Fibroblast of skin of back (primary cell): ENCODE measurements at places on chromosomes 6 and 20.

GRCh38 chr6:31462964-31463870, 34.7 kb upstream of the MICB start:
- peak; percentile 57 for DNase-seq

DNA sequence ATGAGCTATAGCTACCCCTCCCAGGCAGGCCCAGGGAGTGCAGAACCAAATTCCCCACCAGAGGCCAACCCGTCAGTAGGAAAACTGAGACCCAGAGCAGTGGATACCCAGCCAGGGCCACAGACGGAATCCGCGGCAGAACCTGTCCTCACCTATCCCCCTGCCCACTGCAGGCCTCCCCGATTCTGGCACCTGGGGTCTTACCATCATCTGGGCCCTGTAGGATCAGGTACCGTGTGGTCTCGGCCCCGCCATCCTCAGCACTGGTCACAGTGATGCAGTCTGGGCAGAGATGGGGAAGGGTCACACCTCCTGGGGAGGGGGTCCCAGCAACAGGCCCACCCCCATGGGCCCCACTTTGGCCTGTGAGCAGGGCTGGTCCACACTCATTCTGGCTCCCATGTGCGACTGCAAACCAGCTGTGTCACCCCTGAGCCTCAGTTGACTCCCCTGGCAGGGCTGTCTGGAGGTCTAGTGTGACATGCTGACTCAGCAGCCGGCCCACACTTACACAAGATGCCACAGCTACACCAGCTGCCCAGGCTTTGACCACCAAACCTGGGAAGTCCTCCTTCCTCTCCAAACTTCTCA, 3.8 kb downstream of the ZNF335 start:
- DNase-seq, result no peak

DNA sequence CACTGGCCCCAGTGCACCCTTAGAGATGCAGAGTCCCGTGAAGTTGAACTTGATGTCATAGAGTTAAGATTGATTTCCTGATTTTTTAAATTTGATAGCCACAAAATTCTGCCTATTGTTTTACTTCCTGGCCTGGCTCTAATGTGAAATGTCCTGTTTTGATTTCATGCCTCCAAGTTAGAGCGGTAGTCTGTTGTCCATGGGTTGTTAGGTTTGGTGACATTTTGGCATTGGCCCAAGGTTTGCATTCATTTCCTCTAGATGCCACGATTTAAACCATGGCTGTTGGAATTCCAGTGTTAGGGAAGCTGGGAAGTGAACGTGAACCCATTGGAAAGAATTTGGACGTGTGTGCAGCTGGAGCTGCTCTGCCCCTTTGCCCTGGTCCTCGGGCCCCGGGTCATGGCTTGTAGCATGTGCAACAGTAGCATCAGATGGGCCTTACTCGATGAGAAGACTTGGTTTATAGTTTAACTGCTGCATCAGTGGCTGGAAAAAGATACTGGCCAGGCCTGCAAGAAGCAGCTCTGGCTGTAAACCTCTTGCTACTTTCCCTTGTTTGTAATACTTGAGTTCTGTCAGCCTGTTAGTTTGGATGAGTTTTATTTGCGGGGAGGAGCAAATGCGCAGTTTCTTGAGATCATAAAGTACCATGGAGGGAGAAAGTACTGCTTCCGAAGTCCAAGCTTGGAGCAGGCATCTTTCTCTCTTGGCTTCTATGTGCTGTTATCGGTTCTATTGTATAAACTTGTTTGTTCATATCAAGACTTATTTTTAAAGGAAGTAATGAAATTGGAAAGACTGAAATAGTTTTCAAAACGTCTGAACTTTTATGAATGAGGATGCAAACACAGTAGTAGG, 121.4 kb upstream of the CLDN20 start:
- peak; percentile 46 for DNase-seq

- no peak for DNase-seq
These were observed 199.9 kb downstream of the CDH4 start for GRCh38 chr20:61451953-61452352.

- no peak for DNase-seq
These were observed 46.0 kb downstream of the PTK7 start for GRCh38 chr6:43122146-43122545.

DNA sequence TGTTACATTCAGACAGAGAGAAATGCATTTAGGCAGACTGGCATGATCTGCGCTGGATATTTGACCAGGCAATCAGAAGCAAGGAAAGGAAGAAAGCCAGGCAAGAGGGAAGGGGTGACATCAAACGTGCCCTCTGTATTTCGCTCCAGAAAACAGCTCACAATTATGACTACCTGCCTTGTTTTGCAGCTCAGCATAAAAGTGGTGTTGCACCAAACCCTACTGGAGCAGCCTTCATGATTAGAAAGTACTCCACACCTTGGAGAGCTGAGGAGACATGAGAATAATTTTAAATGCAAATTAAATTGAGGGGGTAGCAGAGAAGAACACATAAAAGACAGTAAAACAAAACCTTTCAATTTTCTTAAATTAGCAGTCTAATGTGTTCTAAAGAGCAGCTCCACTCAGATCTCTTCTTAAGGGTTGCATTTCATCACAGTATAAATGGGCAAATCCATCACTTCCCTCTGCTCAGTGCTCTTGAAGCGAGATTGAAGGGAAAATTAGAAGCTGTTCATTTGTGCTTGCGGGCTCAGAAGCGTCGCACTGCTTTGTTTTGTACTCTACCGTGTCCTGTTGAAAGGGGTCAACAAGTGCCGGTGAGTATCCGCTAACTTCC, at the start of gene PHACTR1:
Gene PHACTR1 (plus strand): TSS at position 470 of the 619 bp plus-strand sequence.
- no peak for DNase-seq

- DNase-seq, result no peak
These were observed 144.8 kb downstream of the TTLL2 start for GRCh38 chr6:167469672-167470071.

DNA sequence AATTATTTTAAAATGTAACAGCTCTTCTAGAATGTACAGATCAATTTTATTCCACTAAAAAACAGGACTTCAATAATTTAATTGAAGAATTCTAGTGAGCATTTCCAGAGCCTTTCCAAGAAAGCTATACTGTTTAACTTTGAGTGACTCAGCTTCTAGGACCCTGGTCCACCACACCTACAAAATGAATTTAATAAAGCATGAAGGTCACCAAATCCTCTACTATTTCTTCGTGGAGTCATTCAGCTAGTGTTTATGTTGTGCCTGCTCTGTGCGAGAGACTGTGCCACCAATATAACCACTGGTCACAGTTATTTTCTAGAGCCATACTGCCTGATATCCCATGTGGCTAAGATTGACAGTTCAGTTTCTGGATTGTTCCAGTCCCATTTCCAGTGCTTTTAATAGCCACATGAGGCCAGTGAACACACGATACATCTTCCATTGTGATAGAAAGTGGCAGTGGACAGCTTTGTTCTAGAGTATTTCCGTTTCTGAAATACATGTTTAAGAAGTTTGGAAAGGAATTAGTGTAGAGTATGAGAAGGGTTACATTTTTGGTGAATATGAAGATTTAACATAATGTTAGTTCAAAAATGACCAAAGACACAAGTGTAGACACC, 160.7 kb downstream of the MTHFD1L start:
- DNase-seq, result peak; percentile 63

- DNase-seq, result no peak
These were observed 98.2 kb downstream of the QRSL1 start for GRCh38 chr6:106727480-106728149.

GRCh38 chr20:21394551-21394950, 2.8 kb downstream of the NKX2-4 start:
- DNase-seq, result no peak

- DNase-seq, result no peak
These were observed 193.6 kb downstream of the NKAIN2 start for GRCh38 chr6:123997223-123997622.

DNA sequence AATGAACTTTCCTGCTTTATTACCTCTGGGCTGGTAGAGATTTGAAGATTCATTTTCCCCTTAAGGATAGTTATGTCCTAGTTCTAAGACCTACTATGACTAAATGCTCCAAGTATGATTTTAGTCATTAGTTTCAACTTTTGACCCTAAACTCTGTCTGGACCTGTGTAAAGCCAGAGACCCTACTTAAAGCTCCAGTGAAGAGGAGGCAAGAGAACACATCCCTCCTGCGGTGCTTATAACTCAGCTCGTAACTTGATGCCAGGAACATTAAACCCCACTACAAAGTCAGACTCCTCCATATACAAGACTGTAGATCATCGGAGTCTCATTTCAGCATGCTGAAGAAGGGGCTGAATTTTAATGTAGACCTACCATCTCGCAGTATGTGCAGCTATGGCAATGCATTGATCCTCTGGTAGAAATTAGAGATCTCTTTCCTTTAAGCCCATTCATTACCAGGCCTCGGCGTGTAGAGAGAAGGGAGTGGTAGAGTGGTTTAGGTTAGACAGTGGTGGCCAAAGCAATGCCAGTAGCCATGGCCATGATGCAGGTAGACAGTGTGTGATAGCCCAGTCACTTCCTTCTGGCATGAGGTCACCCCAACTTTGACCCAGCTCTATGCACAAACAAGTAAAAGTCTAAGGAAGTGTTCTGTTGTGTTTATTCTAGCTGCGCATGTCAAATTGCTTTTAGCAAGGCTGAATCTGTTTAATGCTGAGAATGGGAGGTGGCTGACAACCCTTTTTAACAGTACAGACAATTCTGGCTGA, 34.8 kb upstream of the MYB start:
- peak; percentile 86 for DNase-seq

- DNase-seq, result no peak
These were observed 165.1 kb downstream of the PREX1 start for GRCh38 chr20:48662711-48663110.

DNA sequence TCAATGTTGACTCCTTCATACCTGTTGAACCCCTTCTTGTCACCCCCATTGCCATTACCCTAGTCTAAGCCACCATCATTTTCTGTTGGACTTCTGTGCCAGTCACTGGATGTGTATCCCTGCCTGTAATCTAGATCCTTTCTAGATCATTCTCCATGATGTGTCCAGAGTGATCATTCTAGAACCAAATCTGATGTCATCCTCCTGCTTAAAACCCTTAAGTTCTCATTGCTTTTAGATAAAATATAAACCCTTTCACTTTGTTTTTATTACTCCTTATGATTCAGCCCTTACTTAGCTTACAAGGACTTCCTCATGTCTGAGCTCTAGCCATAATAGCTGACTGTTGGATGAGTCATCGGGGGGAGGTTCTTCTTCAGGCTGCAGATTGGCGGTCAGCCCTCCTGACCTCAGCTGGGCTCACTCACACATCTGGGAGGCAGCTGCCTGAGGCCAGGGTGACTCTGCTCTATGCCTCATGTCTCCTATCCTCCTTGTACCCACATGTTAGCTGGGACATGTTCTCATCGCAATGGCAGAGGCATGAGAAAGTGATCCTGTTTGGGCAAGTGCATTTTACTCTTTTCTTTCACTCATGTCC, 287.6 kb downstream of the ESR1 start:
- DNase-seq, result peak; percentile 100

GRCh38 chr6:112156668-112157067, 69.3 kb downstream of the FAM229B start:
- DNase-seq, result peak; percentile 22

DNA sequence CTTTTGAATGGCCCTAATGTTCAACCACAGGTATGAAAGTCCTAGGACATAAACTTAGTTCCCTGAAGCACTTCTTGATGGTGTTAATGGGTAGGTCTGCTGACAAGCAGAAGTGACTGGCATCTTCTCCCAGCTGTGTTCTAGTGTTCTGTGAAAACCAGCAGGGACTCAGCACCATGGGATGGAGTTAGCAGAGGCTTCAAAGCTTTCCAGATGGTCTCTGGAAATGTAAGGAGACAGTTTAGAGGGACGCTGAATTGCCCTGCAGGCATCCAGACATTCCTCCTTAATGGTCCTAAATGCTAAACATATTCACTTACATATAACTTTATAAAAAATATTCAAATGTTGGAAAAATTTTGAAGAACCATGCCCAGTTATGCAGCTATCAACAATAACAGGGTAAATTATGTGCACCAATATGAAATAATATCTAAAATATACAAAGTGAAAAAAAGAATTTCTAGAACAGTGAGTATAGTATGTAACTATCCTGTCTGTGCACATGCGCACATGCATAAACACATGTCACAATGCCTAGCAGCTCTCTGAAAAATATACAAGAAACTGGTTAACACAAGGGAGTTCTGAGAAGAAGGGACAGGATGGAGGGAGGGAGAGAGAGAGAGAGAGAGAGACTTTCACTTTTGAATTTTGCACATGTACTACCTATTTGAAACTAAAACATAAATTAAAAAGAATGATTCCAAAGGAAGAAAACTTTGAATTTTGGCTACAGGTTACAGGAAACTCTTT, 87.2 kb downstream of the PRDM1 start:
- no peak for DNase-seq

DNA sequence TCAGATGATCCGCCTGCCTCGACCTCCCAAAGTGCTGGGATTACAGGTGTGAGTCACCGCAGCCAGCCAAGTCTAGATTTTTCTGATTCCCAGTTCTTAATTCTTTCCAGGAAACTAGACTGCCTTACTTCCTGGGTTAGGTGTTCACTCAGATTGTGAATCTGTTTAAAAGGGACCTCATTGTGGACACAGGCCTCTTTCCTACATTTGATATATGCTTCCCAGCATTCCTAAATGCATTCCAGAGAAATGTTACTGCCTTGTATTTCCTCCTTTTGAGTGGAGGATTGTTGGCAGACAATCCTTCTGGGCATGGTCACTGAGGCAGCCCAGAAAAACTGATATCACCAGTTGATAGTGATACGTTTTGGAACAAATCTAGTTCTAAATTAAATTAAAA, 15.7 kb downstream of the TMEM181 start:
- DNase-seq, result peak; percentile 15

GRCh38 chr6:13550656-13551055, 23.7 kb upstream of the SIRT5 start:
- DNase-seq, result no peak

GRCh38 chr6:136607204-136607931, 57.1 kb upstream of the MAP7 start:
- DNase-seq, result no peak

- peak; percentile 5 for DNase-seq
These were observed 1.5 kb upstream of the CRIP3 start for GRCh38 chr6:43310134-43310533.

DNA sequence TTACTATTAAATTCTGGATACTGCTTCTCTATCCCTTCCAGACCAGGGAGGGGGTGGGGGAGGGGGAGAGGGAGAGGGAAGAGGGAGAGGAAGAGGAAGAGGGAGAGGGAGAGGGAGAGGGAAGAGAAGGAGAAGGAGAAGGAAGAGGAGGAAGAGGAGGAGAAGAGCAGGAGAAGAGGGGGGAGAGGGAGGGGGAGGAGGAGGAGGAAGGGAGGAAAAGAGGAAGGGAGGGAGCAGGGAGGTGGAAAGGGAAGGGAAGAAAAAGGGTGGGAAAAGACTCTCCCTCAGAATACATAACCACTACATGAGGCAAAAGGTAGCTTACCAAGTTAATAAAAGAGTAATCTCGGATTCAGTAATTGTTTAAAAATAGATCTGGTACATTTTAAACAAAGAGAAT, 46.0 kb downstream of the FAM184A start:
- no peak for DNase-seq

DNA sequence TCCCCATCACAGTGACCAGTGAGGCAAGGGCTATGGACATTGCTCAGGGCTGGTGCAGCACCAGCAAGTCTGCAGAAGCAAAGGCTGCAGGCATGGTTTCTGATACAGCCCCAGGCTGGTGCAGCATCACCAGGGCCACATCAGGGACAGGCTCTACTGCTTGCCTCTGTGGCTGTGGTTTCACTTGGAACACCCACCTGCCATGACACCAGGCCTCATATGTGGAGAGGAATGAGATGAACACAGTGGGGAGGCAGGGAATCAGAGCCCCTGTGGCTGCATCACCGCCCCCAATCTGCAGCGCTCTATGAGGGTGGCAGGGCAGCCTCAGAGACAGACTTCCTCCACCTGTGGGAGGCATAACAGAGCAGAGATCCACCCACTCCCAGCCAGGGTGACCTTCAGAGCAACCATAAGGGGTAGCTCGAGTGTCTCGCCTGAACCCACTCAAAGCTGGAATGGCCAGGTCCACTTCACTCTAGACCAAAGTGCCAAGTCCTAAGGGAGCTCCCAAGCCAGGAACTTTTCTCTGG, 7.9 kb downstream of the RING1 start:
- no peak for DNase-seq
